ENCODE measurements at places on chromosomes 13 and 19.

- DNase-seq = no peak
Measured at GRCh38 chr13:84659359-84659661, 777.0 kb upstream of the SLITRK1 start.

- DNase-seq = no peak
Measured at GRCh38 chr13:46087481-46087880, 17.4 kb downstream of the CPB2 start.

GRCh38 chr19:5988517-5989387 lies 10.8 kb upstream of the RANBP3 start:
- no peak for DNase-seq

GRCh38 chr19:15337202-15337601 lies 4.9 kb upstream of the BRD4 start:
- no peak for DNase-seq
